ENCODE measurements at places on chromosomes 4 and X.

DNA sequence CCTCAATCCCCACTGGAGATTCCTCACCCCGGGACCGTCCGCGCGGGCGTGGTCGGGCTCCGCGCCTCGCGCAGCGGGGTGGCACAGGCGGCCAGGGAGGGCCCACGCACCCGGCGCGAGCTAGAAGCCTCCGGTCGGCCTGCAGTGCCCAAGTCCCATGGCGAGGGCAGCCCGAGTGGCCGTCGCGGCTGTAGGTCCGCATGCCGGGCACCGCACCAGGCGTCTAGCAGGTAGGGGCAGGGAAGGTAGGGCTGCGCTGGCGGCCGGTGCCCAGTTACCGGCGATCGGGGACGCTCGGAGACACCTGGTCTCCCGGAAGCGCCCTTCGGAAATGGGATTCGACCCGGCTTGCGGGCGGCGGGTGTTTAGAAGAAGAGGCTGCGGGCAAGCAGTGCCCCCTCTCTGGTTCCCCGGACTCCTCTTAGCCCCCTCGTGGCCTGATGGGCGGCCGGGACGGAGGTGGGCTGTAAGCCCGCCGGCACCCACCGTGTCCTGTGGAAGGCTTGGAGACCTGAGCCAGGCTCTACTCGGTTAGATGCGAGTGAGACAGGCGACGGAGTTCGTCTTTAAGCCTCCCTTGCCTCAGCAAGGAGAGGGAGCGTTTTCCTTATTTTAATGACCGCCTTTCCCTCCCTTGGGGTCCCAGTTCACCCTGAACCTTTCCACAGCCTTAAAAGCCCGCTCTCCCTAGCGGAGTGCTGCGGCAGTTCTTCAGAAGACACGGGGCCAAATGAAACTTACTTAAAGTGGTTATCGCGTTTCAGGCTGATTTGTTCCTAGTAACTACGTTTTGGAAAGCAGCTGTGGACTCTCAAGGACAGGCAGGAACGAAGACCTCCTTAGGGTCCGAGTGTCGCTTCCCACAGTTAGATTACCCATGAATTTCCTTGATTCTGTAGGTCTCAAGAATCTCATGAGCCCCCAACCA, 821 bp downstream of the SLITRK2 start:
- no peak for DNase-seq

- DNase-seq: peak; percentile 86
Observed at GRCh38 chrX:150525061-150525919, 43.1 kb upstream of the MTM1 start.

- no peak for DNase-seq
Observed at GRCh38 chr4:188534917-188535316, 395.7 kb downstream of the TRIML1 start.

DNA sequence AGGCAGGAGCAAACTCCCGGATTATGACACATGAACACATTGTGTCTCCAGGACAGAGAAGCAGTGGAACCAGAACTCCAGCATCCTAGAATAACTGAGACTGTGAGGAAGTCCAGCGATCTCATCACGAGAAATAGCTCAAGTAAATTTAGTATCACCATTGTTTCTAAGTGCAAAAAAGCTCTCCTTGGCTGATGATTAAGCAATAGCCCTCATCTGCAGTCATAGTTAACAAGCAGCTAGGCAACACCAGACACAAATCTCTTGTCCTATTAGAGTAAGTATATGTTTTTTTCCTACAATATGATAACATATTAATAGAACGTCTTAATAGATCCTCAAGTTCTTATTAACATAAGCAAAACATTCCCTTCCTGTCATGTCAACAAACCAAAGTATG, 2.4 kb upstream of the CFAP299 start:
- no peak for DNase-seq

DNA sequence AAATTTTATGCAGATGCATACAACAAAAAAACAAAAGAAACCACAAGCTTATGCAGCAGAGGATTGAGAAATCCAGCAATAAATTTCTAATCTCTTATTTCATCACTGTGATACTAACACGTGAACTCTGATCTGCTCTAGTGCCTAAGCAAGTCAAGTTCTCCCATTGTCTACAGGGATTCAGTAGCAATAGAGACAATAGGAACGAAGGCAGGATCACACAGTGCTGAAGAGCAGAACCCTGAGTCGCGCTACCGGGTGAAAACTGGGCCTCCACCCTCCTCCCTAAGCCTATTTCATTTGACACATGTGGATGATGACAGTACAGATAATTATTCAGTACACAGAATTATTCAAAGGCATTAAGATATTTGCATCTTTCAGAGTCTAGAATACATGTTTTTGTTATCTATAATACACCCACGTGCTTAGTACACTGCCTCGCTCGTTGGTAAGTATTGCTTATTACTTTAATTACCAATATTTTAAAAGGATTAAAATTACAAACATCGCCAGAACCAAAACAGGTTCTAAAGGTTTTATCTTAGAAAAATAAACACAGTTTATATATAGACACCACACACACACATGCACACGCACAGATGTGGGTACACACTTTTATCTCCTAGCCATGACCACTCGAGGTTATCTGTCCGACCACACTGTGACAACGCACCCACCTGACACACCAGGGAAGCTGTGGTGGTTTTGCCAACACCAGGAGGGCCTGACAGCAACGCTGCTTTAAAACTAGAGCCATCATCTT, 60.1 kb downstream of the RFC1 start:
- DNase-seq: no peak

- no peak for DNase-seq
Observed at GRCh38 chr4:17552427-17552826, 24.6 kb upstream of the LAP3 start.

GRCh38 chrX:10217198-10217597, 60.4 kb downstream of the CLCN4 start:
- DNase-seq: peak; percentile 27

GRCh38 chr4:150769248-150769647, 187.3 kb downstream of the MAB21L2 start:
- no peak for DNase-seq

DNA sequence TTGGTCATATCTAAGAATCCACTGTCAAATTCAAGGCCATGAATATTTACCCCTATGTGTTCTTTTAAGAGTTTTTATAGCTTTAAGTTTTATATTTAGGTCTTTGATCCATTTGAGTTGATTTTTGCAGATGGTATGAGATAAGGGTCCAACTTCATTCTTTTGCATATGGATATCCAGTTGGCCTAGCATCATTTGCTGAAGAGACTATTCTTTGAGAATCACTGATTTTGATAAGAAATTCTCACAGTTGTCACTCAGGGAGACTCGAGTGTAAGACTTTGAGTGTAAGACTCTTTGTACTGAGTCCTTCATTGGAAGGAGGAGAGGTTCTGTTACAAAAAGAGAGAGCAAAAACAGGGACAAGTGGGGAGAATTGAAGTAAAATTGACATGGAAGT, 74.8 kb downstream of the CBLL2 start:
- DNase-seq: no peak

DNA sequence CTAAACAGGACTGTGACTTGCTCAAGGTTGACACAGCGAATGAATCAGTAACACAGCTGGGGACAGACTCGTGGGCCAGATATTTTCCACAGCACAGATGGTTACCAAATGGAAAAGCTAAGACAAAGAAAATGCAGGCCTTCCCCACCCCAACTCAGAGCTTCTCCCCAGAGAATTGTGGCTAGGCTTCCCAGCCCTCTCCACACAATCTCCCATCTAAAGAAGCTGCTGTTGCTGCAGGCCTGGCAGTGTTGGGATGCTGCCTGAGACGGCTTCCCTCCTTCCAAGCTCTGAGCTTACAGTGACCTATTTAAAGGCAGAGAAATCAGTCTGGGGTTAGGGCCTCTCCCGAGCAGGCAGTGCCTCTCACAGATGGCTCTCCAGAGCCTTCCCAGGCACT, 46.5 kb upstream of the PGRMC1 start:
- no peak for DNase-seq

DNA sequence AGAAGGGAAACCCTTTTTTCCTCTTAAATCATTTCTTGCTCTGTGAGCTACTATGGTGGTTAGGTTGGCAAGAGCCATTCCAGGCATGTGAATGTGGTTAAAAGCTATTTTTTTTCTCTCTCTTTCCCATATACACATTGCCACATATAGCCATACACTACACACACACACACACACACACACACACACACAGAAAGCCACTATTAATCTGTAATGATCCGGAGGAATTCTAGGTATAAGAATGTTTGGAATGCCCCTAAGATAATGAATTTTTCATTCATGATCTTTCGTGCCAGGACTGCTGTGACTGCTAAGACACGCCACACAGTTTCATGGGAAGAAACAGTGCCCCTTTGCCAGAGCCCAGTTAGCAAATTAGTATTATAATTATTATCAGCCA, 21.8 kb upstream of the TLL1 start:
- DNase-seq: no peak

DNA sequence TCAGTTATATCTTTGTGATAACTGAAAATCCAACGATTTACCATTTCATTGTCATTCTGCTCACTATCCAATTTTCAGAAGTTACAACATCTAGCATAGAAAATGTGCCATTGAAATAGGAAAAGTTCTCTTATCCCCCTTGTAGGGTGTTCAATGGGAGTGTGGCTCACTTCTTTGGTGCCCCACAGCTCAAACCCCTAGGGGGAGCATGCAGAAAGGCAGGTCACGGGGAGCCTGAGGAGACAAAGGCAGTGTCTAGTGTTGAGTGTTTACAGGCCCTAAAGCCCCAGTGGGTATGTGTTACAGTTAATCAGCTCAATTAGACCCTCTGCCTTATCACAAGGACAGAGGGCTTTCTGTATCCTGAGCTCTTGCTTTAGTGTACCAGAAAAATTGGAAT, 243.4 kb upstream of the GRID2 start:
- DNase-seq: no peak

DNA sequence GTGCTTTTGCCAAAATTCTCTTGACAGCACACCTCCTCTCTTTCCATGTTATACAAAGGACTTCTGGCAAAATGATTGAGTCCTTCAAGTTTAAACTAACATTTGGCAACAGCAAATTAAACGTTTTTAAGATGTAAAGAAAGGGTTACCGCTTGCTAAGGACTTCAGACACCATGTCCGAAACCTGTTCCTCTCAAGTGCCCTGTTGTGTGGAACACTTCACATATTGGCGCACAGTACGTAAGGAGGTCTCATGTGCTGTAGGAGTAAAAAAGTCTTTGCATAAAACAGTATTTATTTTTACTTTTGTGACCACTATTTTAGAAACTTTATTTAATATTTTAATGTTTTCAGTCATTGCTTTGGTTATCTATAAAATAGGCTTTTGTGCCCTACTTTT, 33.7 kb upstream of the HPRT1 start:
- no peak for DNase-seq

- DNase-seq: no peak
Observed at GRCh38 chrX:103932133-103932532, 30.3 kb upstream of the TMSB15B start.

GRCh38 chrX:123188081-123188480, 4.0 kb downstream of the GRIA3 start:
- no peak for DNase-seq

DNA sequence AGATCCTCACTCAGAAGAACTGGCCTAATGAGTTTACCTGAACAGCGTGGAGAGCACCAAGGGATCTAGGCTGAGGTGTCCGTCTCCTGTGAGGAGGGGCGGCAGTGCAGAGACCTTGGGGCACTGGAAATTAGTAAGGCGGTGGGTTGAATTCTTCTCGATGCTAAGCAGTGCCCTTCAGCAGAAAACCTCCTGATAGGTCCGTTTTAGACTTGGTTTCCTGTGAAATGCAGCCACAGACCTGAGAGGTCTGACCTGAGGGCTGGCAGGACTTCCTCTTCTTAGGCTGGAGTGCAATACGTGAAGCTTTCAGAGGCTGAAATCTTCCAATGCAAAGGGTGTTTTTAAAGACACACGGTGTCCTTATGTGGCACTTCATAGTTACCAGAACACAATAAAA, at the start of gene CLNK:
CLNK (minus strand) TSS at position 138 of the 400 bp plus-strand sequence. CDS start 16,899 bp downstream, outside the sequence.
- no peak for DNase-seq

- DNase-seq: no peak
Observed at GRCh38 chrX:149711545-149712236, at the start of gene MAGEA11. Gene MAGEA11 (plus strand): TSS chrX:149712060. CDS start chrX:149713160, 1,100 bp downstream.

DNA sequence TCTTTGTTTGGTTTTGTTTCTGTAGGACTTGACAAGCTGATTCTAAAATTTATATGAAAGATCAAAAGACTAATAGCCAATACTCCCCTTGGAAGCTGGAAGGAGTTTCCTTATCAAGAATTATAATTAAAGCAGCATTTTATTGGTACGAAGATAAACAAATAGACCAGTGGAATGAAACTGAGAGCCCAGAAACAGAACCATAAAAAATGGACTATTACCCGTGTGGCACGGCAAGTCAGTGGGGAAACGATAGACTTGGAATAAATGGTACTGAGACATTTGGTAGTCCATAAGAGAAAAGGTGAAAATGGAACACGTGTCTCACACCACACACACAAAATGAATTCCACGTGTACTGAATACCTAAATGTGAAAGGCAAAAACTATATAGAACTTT, 42.4 kb upstream of the CEP135 start:
- DNase-seq: no peak

DNA sequence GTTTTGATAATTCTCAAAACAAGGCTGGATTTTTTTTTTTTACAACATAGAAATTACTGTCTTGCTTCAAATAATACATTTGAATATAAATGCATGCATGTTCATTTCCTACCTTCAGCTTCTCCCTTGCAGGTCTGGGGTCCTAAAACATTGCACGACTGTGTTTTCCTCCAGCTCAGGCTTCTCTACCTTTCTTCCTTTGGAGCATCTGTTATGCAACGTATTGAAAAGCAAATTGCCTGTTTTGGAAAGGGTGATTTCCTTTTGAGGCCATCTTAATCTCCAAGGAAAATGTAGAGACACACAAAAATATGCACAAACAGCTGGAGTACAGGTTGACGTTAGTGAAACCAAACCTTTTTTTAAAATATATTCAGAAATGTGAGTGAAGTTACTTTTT, 115.6 kb upstream of the TLL1 start:
- no peak for DNase-seq

DNA sequence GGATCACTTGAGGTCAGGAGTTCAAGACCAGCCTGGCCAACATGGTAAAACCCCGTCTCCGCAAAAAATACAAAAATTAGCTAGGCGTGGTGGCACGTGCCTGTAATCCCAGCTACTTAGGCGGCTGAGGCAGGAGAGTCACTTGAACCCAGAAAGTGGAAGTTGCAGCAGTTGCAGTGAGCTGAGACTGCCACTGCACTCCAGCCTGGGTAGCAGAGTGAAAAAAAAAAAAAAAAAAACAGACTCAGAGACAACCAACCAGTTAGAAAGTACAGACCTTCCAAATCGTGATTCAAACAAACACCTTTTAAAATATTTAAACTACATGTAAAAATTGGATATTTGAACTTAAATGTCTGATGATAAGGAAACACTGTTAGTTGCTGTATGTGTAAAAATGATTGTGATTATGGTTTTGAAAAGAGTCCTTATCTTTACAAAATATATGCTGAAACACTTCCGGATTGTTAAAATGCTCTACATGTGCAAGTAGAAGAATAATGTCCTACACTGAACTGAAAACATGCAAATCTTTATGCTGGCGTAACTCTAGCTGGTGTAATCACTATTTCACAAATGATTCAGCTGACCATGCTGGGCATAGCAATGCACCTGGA, 37.8 kb downstream of the SH3KBP1 start:
- DNase-seq: no peak

GRCh38 chr4:20480165-20480947, 219.9 kb upstream of the PACRGL start:
- no peak for DNase-seq

- DNase-seq: no peak
Observed at GRCh38 chrX:78456909-78457308, 129.5 kb upstream of the CYSLTR1 start.

GRCh38 chr4:168619266-168619631, 122.4 kb downstream of the PALLD start:
- no peak for DNase-seq
